Ecto neural progenitor cell (in vitro differentiated cells): ENCODE measurements at places on chromosomes 3 and 15.

DNA sequence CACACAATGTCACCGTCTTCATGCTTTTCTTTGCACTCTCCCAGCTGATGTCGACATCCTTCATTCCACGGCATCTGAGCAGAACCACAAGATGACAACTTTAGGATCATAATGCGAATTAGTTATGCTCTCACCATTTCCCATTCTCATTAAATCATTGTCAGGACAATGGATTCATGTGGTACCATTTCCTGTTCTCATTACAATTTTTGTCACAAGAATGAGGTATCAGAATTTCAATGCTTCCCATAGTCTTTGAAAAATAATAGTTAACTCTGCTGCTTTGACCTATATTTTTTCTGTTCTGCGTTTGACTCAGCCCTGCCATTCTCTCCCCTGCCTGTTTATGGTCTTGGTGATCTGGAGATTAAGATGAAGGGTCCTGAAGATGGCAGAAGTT, 175.7 kb upstream of the MDFIC2 start:
- no peak for DNase-seq

GRCh38 chr3:165800970-165801369, 36.3 kb downstream of the BCHE start:
- DNase-seq = no peak

DNA sequence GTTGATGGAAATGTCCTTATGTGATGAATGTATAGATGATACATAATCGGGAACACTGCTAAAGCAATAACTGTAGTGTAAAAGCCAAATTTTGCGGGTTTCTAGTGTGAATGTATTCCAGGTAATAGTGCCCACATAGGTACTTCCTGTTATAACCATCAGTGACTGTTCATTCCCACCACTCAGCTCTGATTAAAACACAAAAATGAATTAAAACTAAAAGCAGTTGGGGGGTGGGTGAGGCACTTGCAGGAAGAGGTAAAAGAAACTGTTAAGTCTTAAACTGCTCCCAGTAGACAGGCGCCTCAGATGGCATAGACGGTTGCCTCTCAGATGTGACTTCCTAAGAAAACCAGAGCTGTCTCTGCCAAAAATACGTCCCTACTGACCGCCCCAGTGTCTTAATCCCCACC, 893 bp upstream of the MTHFS start:
- no peak for DNase-seq

GRCh38 chr15:42421376-42421775, 62.1 kb downstream of the CAPN3 start:
- DNase-seq = no peak

DNA sequence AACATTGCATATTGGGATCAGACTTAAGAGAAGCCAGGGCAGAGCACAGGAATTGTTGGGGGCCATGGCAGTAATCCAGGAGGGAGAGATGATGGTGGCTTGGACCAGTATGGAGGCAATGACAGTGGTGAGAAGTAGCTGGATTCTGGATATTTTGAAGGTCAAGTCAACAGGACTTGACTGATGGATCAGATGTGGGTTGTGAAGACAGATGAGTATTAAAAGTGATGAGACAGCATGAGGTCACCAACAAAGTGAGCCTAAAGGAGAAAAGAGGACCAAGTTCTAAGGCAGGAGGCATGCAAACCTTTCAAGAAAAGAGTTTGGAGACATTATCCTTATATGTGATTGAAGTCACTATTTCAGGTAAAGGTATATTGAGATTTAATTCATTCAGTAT, 56.6 kb upstream of the TIPARP start:
- no peak for DNase-seq

GRCh38 chr3:155682426-155683343, 62.2 kb downstream of the PLCH1 start:
- DNase-seq = no peak

GRCh38 chr3:74332165-74332564, 282.3 kb downstream of the CNTN3 start:
- no peak for DNase-seq

GRCh38 chr3:195718477-195718984, 2.2 kb upstream of the MUC20 start:
- DNase-seq = no peak

DNA sequence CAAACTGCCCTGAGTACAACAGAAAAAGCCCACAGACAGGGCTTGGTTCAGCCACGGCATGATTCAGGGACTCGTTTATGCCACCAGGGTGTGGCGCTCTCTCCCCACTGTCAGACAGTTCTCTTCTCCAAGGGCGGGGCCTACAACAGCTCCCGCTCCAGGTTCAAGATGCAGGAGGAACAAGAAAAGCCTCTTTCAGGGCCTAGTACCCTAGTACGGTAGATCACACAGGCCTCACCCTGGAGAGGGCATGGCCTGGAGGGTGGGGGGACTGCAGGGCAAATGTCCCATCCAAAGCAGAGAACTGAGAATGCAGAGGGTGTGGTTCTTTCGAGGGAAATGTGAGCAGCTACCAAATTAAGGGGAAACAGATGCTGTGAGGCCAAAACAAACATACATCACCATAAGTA, 12.0 kb downstream of the MESD start:
- peak; percentile 75 for DNase-seq
